BJ (cell line): ENCODE measurements at places on chromosomes 2 and 18. TPM values are rescaled to one million over a fixed set of nuclear protein-coding genes. Genes with fewer than 3 reads are reported as not detected.

GRCh38 chr2:137420744-137421143 is 543.5 kb upstream of the HNMT start:
- DNase-seq, result no peak

DNA sequence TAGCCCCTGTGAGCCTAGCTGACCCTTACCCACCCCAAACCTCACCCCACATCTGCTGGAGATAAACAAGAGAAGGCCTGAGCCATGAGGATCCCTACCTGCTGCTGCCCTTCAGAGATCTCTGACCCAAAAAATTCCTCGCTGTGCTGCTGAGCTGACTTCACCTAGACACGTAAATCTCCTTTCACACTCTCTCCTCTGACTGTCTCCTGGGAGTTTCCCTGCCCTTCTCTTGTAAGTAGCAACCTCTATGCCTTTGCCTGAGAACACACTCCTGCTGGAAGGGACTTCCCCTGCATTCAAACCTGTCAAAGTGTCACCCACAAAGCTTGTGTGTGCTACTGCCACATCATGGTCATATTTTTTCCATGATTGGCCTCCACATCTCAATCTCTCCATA is 134.2 kb upstream of the NOL4 start:
- DNase-seq, result no peak

- peak; percentile 8 for DNase-seq
Measured at GRCh38 chr2:1081451-1082225, 131.0 kb downstream of the SNTG2 start.

- no peak for DNase-seq
Measured at GRCh38 chr2:49003201-49003600, 151.1 kb downstream of the FSHR start.

GRCh38 chr2:152241948-152242729 is 66.6 kb upstream of the STAM2 start:
- no peak for DNase-seq

- no peak for DNase-seq
Measured at GRCh38 chr2:53939656-53940055, 31.1 kb downstream of the PSME4 start.

- DNase-seq, result no peak
Measured at GRCh38 chr2:8893474-8893873, 56.1 kb upstream of the KIDINS220 start.

GRCh38 chr18:3051718-3052410 is 38.9 kb upstream of the LPIN2 start:
- DNase-seq, result no peak

DNA sequence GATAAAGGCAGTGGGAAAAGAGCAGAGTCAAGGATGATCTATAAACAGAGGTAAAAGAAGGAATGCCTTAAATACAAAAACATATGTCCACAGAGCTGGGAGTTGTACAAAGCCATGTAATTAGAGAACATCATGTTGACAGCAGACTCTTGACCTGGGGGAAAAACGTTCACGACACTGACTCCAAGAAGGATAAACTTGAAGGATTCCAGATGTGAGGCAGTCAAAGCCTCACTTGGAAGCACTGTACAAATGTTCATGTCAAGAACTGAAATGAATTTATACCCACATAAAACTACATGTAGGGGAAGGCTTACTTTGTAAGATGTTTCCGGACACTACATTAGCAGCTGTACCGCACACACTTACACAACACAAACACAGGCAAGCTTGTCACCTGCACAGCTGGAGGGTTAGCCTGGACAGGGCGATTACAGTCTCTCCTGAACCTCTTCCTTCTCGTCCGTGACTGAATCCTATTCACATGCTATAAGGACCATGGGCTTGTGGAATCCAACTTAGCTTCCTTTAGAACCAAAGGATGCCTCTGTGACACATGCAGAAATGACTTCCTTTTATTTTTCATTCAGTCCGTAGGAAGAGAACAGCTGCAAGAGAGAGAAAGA is 88.6 kb downstream of the SH3YL1 start:
- DNase-seq, result no peak

- no peak for DNase-seq
Measured at GRCh38 chr2:237529452-237530402, 36.6 kb upstream of the PRLH start.

- no peak for DNase-seq
Measured at GRCh38 chr2:10123281-10123680, 742 bp downstream of the RRM2 start.

DNA sequence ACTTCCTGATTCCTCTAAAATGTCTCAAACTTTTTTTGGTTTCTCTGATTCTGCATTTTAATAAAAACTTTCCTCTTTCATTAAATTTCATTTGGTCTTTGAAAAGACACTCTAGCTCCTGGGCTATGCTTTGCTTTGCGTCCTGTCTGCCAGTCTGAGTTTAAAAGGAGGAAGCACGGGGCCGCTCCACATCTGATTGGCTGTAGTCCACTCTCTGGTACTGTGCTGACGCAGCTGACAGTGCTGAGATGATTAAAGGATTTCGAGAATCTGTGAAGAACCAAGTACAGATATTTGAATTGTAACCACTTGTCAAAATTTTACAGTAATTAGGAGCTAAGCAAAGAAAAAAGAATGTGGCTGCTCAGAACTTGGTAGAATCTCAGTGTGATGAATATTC is 199.6 kb upstream of the HNMT start:
- DNase-seq, result no peak

DNA sequence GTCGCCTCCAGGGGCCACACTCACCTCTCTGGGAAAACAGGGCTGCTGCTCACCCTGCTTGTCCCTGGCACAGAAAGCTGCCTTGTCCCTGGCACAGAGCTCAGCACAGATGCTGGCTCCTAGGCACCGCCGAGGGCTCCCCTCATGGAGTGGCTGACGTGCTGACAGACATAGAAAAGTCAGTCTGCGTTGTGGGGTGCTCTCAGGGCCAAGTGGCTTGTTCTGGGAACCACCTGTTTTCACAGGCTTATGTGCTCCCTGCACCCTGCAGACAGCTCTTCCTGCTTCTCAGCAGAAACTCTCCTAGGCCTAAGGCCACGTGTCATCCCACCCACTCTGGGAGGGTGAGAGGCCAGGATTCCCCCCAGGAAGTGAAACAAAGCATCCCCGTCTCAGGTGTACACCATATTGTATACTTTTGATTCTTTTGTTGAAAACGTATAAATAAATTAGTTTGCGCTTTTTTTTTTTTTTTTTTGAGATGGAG is 84.7 kb upstream of the TMEM200C start:
- DNase-seq, result no peak

DNA sequence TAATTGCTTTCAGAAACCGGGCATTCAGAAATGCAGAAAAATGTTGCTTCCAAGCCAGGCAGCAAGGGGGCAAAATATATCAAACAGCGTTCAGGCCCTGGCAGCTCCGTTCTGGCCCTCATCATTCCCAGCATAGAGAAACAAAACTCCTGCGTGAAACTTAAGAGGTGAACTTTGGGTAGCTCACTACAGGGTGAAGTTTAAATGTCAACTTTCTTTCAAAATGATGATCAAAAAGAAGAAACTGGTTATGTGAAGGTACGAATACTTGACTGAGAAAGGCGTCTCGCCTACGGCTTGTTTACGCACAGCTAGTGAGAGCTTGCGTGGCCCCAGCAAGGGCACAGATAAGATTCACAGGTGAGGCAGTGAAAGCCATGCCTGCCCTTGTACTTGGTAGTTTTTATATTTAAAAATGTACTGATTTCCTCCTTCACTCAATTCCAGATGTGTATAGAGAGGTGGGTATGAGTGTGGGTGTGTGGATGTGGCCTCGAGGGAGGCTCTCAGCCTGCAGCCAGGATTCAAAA is 127.5 kb downstream of the NFATC1 start:
- DNase-seq, result no peak

DNA sequence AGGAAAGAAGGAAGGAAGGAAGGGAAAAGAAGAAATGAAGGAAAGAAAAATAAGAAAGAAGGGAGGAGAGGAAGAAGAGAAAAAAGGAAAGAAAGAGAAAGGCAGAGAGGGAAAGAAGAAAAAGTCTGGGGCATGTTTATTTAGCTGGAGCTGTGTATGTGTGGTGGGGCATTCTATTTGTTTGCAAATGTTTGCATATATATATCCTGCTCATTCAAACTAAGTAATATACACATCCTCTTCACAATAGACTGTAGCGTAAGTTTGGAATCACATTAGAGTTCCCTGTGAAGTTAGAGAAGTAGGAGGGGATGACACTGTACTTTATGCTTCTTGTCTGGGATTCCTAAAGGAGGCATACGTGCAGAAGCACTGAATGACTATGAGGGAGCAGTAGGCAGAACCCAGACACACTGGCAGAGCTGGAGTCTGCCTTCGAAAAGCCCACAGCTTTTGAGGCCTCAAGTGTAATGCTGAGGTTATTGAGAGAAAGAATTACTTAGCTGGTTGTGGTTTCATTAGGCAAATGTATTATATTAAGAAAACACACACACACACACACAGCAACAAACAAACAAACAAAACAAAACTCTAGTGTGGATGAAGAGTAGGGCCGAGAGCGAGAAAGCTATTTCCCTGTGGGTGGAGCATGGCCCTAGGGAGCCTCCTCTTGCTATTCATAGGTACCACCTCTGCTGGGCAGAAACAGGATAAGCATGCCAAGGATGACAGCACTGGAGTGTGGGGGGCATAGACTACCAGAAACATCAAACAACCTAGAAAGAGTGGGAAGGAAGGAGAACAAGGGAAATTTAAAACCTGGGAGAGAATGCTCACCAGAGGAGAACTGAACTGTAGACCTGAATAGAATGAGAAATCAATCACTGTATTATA is 905.1 kb upstream of the NXPH2 start:
- no peak for DNase-seq

- no peak for DNase-seq
Measured at GRCh38 chr18:74896390-74896991, 298.8 kb downstream of the ZNF407 start.

CEBPZ gene
- polyA plus RNA-seq, result 3.7 and 9.0 TPM in 2 replicates

SERPINB4 gene
- 0.06 TPM in 1 of 2 replicates, not detected in the other for polyA plus RNA-seq

CELF4 gene
- polyA plus RNA-seq, result not detected in 2 replicates

ANKRD62 gene
- polyA plus RNA-seq, result not detected in 2 replicates

REG3G gene
- not detected in 2 replicates for polyA plus RNA-seq

HOXD9 gene
- polyA plus RNA-seq, result 1.7 and 1.8 TPM in 2 replicates

PCARE gene
- not detected in 2 replicates for polyA plus RNA-seq

GALNT3 gene
- 2.4 and 5.4 TPM in 2 replicates for polyA plus RNA-seq
